Activated naive CD8-positive, alpha-beta T cell treated with anti-CD3 and anti-CD28 coated beads, Interleukin-2, amount 50 U/mL, for 24 hours (primary cell): ENCODE measurements at places on chromosomes 11 and 22.

GRCh38 chr22:30270832-30271231, 4.2 kb upstream of the OSM start:
- DNase-seq: no peak

DNA sequence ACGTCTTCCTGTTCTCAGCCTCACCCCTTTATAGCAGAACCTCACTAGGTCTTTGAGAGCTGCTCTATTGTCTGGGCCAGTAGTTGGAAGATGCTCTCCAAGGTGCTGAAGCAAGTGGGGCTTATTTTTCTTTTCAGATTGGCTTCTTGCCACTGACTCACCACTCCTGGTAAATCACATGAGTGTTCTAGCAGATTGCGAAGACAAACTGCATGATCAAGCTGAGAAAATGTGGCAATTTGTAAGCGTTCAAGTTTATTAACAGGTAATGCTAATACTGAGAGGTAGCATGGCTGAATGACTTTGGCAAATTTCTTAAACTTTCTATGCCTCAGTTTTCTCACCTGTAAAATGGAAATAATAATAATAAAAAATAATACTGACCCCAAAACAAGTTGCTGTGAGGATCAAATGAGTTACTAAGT, 59.2 kb downstream of the CACNG2 start:
- DNase-seq: peak; percentile 4

- DNase-seq: no peak
Measured at GRCh38 chr11:79219186-79220045, 221.4 kb downstream of the TENM4 start.

DNA sequence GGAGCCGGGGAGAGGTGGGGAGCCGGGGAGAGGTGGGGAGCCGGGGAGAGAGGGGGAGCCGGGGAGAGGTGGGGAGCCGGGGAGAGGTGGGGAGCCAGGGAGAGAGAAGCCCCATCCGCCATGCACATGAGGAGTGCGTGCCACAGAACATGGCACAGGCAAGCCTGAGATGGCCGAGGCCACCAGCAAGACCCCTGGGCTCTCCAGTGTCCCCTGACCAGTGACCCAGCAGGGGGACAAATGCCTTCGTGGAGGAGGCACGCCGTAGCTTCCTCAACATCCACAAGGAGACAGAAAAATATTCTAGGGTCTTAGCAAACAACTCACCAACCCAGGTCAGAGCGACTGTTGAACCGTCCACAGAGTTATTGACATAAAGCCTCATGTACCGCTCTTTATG, 618.8 kb downstream of the TBC1D22A start:
- no peak for DNase-seq

DNA sequence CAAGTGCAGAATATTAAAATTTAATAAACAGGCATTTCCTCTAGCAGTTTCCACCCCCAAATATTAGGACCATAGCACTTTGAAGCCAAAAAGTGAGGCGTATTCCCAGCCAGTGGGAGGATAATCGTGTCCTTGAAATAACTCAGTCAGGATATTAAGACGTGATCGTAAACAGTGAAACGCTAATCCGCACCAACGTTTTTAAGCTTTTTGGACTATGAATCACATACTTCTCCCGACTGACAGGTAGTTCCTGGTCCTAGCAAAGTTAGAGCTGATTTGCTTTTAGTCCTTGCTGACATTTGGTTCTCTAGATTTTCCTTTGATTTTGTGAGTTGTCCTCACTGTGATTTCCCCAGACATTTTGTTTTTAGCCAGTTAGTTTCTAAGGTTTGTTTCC, 197.1 kb upstream of the ARHGAP20 start:
- no peak for DNase-seq

- no peak for DNase-seq
Measured at GRCh38 chr11:61119055-61119454, 16.8 kb downstream of the CD5 start.

- DNase-seq: no peak
Measured at GRCh38 chr11:103906291-103906867, 130.1 kb upstream of the DDI1 start.

DNA sequence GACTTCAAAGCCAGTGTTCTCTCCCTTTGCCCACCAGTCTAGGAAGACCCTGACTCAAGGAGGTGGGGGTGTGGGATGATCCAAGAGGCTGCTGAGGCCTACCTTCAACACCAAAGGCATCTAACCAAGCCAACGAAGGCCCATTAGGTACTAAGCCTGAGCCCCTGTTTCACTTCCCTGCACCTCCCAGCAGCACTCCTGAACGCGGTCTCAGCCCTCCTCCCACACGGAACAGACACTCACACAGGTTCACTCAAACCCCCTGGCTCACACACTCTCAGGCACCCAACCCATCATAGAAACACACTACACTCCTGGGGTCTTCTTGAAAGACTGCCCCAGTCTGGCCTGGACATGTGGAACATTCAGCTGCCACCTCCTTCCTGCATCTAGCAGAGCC, 40.7 kb downstream of the SLC22A12 start:
- no peak for DNase-seq

GRCh38 chr11:72008728-72009127, 10.0 kb downstream of the IL18BP start:
- no peak for DNase-seq

DNA sequence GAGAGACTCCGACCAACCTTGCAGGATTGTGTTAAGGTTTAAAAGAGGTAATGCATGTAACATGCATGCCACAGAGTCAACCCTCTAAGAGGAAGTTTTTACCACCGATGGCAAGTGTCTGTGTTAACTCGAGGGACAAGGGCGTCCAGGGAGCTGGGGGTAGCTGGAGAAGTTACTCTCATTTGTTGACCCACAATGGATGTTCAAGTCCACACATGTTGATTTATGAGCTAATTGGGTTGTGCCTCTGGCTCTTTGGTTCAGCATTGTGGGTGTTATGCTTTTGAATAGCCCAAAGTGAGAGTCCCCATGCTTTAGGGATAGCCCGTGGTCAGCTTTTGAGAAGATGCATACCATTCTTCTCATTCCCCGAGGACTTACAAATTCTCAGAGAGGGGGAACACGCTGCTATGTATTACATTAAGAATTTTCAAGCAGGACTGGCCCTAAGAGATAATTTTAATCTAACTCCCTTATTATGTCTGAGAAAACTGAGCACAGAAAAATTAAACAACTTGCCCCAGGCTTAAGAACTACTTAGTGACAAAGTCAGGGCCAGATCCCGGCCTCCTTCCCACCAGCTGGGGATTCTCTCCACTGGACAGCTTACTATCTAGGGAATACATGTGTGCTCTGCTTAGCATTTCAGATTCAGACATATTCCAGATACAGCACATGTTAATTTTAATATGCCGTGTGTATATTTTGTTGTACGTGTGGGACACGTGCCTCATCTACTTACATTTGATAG, 5.2 kb upstream of the PLET1 start:
- DNase-seq: no peak

DNA sequence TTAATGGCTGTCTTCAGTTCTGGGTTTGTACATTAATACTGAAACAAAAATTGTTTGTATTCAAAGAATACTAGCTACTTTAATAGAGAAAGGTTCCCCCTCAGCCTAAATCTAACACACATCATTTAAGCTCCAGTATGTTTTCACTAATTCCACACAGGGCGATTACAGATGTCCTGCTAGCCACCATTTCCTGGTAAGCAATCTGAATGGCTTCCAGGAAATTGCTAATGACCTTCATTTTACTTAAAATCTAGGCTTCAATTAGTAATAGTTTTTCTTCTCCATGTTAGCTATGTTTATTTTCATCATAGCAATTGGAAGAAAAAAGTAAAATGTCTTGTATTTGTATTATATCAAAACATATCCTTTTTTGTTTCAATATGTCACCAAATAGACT, 132.8 kb downstream of the SOX6 start:
- DNase-seq: no peak

- DNase-seq: peak; percentile 70
Measured at GRCh38 chr22:40637183-40638150, 948 bp upstream of the MRTFA start.

DNA sequence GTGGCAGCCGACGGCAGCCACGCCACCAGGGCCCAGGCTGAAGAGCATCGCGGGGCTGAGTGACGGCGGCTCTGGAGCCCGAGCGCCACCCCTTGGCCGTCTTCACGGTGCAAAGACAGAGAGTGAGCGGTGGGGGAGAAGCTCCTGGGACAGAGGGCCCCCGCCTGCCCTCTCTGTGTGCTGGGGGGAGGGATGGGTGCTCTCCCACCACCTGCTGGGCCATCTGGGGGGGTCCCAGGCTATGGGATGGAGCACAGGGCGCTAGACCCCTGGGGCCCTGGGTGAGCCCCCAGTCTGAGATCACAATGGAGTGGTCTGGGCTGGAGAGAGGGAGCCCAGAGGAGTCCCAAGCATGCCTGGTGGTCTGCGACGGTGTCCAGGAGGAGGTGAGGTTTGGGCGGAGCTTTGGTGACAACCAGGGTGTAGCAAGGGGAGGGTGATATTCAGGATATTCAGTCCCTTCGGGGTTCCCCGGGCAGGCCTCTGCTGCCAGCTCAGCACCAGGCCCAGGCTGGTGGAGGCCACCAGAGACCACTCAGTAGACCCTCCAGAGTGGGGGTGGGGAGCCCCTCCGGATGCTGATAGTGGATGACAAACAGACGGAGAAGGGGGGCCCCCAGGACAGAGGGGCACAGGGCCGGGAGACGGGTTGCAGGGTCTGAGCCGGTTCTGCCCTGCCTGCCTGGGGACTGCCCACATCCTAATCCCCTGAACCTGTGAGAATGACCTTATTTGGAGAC, 78.1 kb upstream of the PRR5 start:
- no peak for DNase-seq

DNA sequence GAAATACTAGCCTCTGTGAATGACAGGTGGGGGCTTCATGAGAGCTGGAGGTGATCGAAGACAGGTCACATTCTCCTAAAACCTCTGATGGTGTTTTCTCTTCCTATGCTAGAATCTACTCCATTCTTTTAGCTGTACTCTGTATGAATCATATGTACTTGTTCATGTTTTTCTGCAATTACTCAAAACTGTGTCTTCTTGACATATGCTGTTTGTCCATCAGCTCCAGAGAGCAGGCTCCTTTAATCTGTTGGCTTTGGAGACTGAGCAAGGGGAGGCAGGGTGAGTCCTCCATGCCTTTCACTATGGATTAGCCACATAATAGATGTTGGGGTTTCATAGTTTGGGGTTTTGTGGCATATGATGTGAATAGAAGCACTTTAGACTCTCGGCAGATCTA, 598.8 kb downstream of the NTM start:
- no peak for DNase-seq

DNA sequence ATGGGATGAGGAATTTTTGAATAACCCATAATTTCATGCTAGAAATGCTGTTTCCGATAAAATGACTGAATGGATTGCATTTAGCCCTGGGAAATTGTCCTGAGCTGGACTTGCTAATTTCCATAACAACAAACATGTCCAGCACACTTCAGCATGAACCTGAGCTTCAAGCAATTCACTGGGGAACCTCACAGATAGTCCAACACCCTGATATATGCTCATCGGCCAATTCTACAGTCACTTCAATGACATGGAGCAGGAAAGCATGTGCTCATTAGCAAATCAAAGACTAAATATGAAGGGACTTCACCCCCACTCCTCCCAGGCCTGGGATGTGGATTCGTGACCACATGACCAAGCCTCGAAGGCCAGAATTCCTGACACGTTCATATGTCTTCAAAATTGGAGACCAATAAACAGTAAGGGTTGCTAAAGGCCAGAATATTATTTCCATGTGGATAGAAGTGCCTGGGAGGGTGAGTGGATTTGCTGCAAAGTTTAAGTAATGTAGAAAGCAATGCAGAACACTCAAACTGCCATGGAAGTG, 131.9 kb downstream of the SLC1A2 start:
- no peak for DNase-seq

- no peak for DNase-seq
Measured at GRCh38 chr11:44759743-44760476, 33.1 kb downstream of the TSPAN18 start.

- no peak for DNase-seq
Measured at GRCh38 chr11:134038897-134039470, 29.9 kb upstream of the JAM3 start.

DNA sequence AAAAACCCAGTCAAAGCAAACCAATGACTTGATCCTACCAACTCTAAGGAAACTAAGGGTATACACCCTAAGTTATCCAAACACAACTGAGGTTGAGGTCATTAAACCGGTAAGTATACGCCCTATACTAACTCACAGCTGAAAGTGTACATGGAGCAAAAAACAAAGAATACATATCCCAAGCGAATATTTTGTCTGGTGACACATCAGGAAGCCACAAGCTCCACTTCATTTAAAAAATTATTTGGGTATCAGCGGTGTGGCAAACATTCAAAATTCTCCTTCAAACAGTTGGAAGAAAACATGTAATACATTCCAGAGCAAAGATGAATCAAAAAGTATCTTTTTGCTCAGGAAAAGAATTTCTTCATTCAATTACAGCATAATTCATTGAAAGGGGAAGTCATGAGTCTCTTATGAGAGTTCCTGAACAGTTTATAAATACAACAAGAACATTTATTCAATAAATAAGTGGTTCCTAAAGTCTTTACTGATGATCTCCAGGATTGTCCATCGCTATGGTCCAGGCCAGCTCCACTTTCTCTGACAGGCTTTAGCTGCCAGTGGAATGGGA, 4.5 kb upstream of the JAML start:
- no peak for DNase-seq

DNA sequence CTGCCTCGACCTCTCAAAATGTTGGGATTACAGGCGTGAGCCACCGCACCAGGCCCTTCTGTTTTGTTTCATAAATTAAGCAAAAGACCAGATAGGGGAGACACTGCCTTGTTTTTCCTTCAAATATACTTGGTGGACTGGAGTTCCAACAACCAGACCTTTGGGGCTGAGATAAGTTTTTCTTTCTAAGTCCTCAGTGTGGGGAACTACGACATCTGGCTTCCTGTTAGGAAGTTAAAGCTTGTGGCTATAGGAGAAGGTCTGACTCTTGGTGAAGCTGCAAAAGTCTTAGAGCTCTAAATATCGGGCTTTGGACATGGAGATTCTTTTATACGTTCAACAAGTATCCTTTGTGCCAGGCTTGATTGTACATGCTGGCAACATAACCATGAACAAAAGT, 64.1 kb upstream of the EED start:
- DNase-seq: no peak

- DNase-seq: no peak
Measured at GRCh38 chr11:79486242-79486984, 45.6 kb upstream of the TENM4 start.

GRCh38 chr22:38727530-38728451, 22.0 kb downstream of the GTPBP1 start:
- no peak for DNase-seq

- DNase-seq: no peak
Measured at GRCh38 chr11:119192111-119192510, 6.8 kb downstream of the NHERF4 start.
